ENCODE measurements at places on chromosomes 3 and 15.

DNA sequence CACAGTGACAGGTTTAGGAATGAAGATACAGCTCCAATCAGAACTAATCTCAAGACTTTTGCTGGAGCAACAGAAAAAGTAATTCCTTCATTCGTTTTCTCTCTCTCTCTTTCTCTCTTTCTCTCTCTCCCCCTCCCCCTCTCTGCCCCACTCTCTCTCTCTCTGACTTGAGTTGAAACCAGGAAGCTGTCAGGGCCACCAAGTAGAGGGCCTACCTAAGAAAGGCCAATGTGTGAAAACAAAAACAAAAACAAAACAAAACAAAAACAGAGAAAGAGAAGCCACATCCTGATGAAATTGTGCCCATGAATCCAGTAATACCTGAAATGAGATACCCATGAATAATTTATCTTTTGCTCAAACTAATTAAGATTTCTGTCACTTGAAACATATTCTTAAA is 72.9 kb downstream of the ATP8B4 start:
- DNase-seq, result no peak

GRCh38 chr3:110459021-110459420 is 612.6 kb upstream of the NECTIN3 start:
- DNase-seq, result no peak

DNA sequence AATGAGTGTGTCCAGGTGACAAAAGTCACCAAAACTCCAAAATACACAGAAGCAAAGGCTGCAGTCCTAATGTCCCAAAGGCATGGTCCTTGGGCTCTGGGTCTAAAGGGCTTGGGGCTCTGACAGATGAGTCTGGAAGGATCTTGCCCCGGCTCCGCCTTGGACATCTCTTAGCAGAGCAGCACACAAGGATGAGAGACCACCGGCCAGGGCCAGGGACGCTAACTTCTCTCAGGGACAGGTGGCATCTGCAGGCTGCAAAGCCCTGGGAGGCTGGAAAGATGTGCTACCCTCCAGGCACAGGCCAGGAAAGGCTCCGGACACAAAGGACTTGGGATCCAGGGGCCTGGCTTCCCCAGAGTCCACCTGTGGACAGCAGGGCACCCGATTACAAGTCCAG is 14.1 kb upstream of the SHISA5 start:
- DNase-seq, result no peak

GRCh38 chr3:170405101-170405500 is 13.6 kb upstream of the CLDN11 start:
- no peak for DNase-seq

DNA sequence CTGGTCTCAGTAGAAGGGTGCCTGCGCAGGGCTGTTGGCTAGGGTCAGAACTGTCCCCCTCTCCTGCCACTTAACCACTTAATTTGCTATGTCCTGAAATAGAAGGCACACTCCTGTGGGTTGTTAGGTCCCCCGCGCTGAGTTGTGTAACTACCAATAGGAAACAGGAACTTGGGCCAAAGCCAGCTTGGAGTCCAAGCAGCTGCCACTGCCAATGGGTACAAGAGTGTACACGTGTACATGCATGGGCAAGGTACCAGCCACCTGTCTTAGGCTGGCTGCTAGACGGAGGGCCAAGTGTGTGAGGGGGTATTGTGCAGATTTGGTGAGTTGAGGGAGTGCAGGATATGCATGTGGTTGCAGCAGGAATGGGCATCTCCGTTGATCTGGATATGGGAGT is 29.7 kb upstream of the POLG start:
- no peak for DNase-seq

DNA sequence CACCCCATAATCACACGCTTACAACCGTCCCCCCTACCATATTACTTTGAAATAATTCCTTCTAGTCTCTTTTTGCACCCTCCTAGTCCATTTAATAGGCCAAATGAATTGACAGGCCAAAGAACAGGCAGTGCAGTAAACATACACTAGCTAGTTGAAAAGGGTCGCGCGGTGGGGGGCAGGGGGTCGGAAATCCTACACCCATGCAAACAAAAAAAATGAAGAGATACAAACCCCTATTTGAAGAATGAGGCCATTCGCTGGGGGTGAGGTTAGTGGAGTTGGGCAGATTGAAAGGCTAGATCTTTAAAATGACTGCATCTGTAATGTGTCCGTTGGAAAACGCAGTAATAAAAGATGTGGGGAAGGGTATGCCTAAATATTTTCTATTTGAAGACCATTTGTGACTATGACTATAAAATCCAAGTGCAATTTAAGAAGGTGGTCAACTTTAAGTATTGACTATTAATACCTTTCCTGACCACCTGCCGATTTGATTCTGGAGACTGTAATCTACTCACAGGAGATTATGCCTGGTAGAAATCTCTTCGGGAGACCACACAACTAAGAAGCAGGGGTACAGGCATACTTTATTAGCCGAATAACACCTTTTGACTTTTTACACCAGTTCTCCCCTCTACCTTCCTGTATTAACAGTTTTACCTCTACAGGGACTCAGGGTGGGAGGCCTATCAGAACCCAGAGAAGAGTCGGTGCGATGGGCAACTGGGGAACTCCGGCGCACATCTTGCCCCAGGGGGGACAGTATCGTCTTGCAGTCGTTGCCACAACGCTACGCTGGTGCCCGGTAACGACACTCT is 762 bp upstream of the ARL6 start:
- DNase-seq, result no peak

- peak; percentile 55 for DNase-seq
These were observed 34.7 kb downstream of the HMCES start for GRCh38 chr3:129313415-129313664.

- DNase-seq, result no peak
These were observed 32.8 kb upstream of the TOP2B start for GRCh38 chr3:25697553-25697952.

DNA sequence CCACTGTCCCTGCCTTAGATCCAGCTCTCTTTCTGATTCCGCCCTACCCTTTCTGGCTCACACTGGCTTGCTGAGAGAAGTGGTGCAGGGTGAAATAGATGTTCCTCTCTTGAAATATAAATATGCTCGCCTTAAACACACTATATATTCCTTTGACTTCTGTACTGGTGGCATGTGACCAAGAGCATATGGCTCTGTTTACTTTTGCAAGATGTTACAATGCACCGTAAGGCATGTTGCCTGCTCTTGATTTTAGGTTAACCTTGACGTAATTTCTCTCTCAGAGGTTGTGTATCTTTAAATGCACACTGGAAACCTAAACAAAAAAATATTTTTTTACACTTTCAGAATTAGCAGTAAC is 749 bp downstream of the RSRC1 start:
- DNase-seq, result no peak

- DNase-seq, result no peak
These were observed 25.7 kb upstream of the MYRIP start for GRCh38 chr3:39783680-39784079.

DNA sequence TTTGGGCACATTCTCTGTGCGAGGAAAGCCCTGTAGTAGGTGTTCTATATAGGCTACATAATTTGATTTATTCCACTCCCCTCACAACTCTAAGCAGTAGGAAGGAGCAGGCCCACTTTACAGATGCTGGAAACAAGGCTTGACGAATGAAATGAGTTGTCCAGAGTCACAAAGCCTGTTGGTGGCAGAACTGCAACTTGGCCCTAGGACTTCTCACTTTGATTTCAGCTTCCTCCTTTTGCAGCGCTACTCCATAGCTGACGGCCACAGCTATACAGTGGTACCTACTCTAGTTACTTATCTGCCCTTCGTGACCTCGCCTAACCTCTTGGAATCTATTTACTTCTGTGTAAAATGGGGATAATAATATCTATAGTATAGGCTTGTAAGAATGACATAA is 2.5 kb upstream of the IRAK2 start:
- DNase-seq, result no peak

GRCh38 chr3:10554746-10555145 is 49.4 kb upstream of the ATP2B2 start:
- no peak for DNase-seq

GRCh38 chr3:115806501-115806900 is 183.2 kb downstream of the GAP43 start:
- no peak for DNase-seq

- DNase-seq, result no peak
These were observed 27.1 kb upstream of the KY start for GRCh38 chr3:134677987-134678308.

- no peak for DNase-seq
These were observed 267.3 kb downstream of the FOXP1 start for GRCh38 chr3:71316066-71316777.

- no peak for DNase-seq
These were observed 5.8 kb downstream of the ANO10 start for GRCh38 chr3:43616034-43616433.

DNA sequence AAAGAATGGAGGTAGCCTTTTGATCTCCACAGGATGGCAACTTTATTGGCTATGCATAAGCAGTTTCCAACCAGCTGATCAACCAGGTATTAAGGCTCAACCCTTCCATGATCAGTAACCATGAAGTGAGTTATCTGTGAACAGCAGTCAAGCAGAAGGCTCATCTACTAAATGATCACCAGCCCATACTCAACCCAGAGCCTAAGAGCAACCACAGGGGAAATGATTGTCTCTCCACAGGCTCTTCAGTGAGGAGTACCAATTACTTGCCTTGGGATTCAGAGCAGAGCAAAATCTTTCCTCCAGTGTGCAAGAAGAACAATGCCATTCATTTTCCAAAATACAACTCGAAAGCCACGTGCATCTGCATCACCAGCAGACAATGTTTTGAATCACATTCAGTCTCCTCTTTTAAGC is 754.8 kb downstream of the ROBO1 start:
- DNase-seq, result no peak

- peak; percentile 10 for DNase-seq
These were observed 199.2 kb downstream of the IL5RA start for GRCh38 chr3:2910997-2911396.

DNA sequence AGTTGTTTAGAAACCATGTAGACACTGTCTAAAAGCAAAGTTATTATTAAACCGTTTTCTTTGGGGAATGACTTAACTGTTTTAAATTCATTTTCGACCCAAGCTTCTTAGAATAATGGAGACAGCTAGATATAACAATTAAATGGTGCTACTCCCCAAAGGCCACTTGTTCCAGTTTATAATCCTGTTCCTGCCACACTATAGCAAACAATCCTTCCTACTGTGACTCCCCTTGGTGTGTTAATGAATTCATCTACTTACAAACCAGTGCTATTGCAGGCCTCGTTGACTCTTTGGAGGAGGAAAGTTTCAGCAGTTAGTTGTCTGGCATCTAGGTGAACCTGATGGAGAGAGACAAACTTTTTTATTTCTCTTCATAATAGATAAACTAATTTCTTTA is 25.2 kb upstream of the CLSTN2 start:
- no peak for DNase-seq

- DNase-seq, result no peak
These were observed 20.9 kb downstream of the SLC24A1 start for GRCh38 chr15:65642594-65642993.

DNA sequence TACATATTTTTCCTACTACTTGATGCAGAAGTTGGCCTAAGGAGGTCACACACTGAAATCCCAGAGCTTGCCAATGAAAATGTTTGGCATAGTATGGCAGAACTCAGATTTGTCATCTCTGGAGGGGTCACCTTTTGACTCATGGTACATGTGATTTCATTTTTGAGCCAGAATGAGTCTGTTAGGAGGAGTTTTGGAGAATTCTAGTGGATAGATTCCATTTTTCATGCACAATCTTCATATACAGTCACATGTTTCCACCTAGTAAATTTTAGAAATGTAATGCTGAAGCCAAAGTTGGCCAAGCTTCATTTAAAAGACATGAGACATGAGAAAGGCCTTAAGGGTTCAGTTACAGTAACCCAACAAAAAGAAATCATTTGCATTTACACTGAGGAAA is 97.8 kb upstream of the IGSF10 start:
- no peak for DNase-seq

DNA sequence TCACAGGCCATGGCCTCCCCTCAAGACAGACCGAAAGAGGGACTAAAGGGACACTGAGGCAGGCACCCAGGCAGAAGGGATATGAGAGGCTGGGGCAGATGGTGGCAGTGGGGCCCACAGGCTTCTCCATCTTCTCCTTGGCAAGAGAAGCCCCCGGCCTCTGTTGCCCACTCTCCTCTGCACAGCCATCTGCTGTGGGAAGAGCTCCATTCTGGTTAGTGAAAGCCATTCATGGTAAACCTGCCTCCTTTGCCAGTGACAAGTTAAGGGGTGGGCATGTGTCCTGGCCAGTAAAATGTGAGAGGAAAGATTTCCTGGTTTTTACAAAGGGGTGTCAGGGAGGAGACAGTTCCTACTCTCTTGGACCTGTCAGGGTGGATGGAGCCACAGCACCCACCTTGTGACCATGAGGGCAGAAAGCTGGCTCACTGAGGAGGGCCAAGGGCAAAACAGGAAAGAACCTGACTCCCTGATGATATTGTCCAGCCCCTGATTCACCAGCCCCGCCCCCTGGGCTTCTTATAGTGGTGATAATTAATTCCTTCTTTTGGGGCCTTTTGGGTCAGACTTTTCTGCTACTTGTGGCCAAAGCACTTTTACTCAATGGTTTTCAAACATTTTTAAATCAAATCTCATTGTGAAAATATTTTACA is 130.4 kb upstream of the SMAD3 start:
- DNase-seq, result no peak

DNA sequence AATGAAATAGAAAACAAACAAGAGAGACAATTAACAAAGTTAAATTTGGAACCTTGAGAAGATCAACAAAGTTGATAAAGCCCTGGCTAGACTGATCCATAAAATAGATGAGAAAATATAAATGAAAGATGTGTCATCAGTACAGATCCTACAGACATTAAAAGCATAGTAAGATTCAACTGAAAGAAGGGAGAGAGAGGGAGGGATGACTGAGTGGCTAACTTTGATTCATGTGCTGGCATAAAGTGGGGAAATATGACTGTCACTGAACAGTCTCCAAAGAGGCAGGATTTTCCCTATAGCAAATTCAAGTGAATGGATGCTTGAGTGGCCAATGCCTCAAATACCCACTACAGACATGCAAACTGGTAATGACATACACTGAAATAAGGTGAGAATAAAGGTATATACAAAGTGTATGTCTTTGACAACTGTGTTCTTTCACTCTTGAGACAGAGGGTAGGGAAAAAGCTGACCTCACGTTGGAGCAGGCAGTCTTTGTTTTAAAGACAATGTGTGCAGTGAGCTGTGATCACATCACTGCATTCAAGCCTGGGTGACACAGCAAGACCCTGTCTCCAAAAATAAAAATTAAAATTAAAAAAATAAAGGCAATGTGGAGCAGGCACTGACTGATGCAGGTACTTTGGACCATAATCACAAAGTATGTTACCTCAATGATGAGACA is 35.9 kb upstream of the CHD2 start:
- DNase-seq, result no peak

- DNase-seq, result no peak
These were observed 613.3 kb upstream of the GOLIM4 start for GRCh38 chr3:168709073-168709472.

DNA sequence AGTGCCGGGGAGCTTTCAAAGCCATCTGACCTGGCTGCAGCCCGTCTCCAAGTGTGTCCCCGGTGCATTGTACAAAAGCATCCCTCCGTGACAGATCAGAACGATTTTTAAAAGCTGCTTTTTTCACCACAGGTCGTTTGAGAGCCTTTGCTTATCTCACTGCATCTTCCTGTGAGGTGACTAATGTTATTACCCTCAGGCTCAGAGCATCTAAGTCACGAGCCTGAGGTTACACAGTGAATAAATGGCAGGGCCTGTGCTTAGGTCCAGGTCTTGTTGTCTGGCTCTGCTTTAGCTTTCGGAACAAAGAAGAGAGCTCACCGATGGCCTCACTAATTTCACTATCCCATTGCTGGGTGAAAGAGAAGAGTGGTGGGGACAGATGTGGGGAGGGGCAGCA is 83.3 kb downstream of the SEC22A start:
- peak; percentile 4 for DNase-seq
